CD8-positive, alpha-beta memory T cell (primary cell): ENCODE measurements at places on chromosomes 11 and 22.
A peak's percentile ranks its signal among the peaks of the same experiment; 100 is the strongest.

GRCh38 chr11:128227466-128227865 is 359.9 kb downstream of the ETS1 start:
- no peak for DNase-seq

- no peak for DNase-seq
Measured at GRCh38 chr11:82872377-82873150, 27.7 kb downstream of the PRCP start.

DNA sequence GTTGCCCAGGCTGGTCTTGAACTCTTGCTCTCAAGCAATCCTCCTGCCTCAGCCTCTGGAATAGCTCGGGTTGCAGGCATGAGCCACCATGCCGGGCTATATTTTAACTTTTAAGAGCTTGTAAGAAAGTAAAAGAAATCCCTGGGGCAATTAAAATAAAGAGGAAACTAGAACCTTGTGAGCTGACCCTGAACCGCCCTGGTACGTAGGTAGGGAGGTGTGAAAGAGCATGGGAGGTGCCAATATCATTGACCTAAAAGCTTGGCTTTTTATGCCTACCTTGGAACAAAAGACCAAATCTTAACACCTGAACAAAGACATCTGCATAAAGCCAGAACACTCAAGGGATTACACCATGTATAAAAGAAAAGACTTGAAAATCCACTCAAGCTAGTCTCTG is 595.1 kb downstream of the SOX6 start:
- DNase-seq = no peak

- no peak for DNase-seq
Measured at GRCh38 chr11:109229682-109230081, 192.3 kb upstream of the C11orf87 start.

- no peak for DNase-seq
Measured at GRCh38 chr11:126695293-126695692, 305.3 kb downstream of the KIRREL3 start.

- no peak for DNase-seq
Measured at GRCh38 chr11:113389272-113389671, 1.7 kb downstream of the ANKK1 start.

DNA sequence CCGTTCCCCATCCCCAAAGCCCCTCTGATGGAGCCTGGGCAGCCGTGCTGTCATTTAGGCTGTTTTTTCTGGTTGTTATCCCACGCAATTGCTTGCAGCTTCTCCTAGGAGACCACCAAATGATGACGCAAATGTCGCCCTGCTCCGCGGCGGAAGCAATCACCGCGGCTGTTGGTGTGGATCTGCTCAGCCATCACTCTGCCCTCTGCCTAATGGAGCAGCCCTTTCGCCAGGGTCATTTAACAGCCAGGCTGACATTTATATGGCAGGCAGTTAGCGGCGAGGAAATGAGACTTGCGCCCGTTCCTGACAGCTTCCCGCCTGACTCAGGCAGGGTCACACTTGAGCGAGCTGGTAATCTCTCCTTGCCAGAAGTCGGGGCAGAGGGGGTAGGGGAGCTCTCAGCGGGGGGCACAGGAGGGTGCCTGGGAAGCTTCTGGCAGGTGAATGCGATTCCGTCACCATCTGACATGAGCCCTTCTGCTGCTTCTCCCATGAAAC is 97.9 kb upstream of the RTL6 start:
- no peak for DNase-seq

GRCh38 chr11:88206751-88207150 is 31.5 kb upstream of the RAB38 start:
- DNase-seq = no peak

- no peak for DNase-seq
Measured at GRCh38 chr11:133082841-133083488, 449.3 kb downstream of the OPCML start.

GRCh38 chr11:125476721-125477120 is 19.3 kb downstream of the FEZ1 start:
- no peak for DNase-seq

DNA sequence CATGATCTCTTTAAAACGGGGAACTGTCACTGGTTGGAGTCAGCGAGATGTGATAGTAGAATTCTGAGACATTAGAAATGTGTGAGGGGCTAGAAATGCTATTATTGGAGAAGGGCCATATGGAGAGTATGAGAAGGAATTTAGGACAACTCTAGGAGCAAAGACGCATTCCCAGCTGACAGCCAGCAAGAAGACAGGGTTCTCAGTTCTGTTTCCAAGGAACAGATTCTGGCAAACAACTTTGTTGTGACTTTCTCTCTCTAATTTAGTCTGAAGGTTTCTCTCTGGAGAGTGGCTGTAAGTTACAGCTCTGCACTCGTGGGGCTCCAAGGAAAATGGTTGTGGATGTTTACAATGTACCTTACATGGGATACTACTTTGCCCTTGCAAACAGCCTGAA is 876.3 kb downstream of the FAM181B start:
- DNase-seq = no peak

DNA sequence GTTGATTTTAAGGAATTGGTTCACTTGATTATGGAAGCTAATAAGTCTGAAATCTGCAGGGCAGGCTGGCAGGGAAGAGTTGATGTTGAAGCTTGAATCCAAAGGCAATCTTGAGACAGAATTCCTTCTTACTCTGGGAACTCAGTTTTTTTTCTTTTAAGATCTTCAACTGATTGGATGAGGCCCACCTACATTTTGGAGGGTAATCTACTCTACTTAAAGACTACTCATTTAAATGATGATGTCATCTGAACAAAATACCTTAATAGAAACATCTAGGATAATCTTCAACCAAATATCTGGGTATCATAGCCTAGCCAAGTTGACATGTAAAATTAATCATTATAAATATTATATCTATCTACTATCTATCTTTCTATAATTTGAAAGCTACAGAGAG is 163.2 kb downstream of the PGR start:
- DNase-seq = no peak

- DNase-seq = no peak
Measured at GRCh38 chr22:47715866-47716578, 953.6 kb downstream of the TBC1D22A start.

- no peak for DNase-seq
Measured at GRCh38 chr11:2307501-2308331, 5.9 kb downstream of the TSPAN32 start.

- no peak for DNase-seq
Measured at GRCh38 chr11:109680127-109680526, 258.1 kb downstream of the C11orf87 start.

DNA sequence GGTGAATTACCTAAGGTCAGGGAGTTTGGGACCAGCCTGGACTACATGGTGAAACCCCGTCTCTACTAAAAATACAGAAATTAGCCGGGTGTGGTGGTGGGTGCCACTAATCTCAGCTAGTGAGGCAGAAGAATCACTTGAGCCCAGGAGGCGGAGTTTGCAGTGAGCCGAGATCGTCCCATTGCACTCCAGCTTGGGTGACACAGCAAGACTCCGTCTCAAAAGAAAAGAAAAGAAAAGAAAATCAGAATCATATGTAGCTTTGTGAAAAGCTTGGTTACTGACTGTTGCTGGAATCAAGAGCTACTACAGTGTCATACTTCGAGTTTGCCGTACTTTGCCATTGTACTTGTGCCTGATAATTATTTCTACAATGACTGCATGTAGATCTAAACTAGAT is 4.2 kb upstream of the TMEM135 start:
- no peak for DNase-seq

- no peak for DNase-seq
Measured at GRCh38 chr11:122207505-122207904, 91.5 kb upstream of the BLID start.

- DNase-seq = no peak
Measured at GRCh38 chr11:134634897-134635831, 223.1 kb upstream of the B3GAT1 start.

- DNase-seq = no peak
Measured at GRCh38 chr11:130722401-130722800, 193.9 kb downstream of the SNX19 start.

DNA sequence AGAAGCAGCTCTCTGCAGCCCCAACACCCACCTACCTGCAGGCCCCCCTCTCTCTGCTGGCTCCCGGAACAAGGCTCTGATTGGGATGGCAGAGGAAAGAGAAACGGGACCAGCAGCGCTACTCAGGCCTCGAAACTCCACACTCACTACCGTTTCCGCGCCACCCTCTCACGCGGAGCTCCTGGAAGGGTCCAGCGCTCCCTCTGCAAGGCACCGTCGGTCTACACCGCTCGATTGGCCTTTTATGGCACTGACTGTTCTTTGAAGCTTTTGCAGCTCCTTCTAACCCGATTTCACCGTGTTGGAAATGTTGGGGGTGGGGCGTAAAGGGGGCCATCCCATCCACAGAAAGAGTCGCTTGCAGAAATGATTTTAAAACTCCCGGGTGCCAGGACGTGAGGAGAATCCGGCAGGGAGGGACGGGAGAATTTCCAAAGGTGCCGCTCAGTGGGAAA is 323 bp upstream of the PANX1 start:
- no peak for DNase-seq

- no peak for DNase-seq
Measured at GRCh38 chr11:66974724-66975404, at the start of gene C11orf86. Gene C11orf86 (plus strand): TSS chr11:66975304. CDS start chr11:66975363, 59 bp downstream.

- DNase-seq = no peak
Measured at GRCh38 chr11:66728693-66729385, at the start of gene SPTBN2. Gene SPTBN2 (minus strand): TSS chr11:66729216. CDS start chr11:66721240, 7,976 bp downstream.

GRCh38 chr11:26862801-26863200 is 131.1 kb upstream of the FIBIN start:
- no peak for DNase-seq

DNA sequence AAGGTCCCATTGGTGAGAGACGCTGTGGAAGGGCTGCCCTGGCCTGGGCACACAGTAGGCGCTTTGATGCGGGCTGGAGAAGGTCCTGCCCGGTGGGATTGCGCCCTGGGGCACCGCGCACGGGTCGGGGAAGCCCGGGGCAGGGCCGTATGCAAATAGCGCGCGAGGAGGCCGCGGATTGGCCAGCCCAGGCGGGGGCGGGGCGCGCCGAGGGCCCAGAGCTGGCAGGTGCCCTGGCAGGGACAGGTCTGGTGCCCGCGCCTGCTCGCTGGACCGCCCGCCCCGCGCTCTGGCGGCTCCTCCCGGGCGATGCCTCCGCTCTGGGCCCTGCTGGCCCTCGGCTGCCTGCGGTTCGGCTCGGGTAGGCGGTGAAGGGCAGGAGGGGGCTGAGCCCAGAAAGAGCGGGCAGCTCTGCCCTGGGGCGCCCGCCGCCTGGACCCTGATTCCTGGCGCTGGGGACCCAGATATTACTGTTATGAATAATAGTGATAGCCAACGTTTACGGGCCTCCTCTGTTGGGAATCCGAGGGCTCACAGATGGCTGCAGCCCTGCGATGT is at the start of gene UPK3A:
UPK3A (plus strand) TSS at position 245 of the 558 bp plus-strand sequence; CDS start at position 310, 65 bp downstream.
- peak; percentile 63 for DNase-seq
